Activated CD4-positive, alpha-beta T cell treated with anti-CD3 and anti-CD28 coated beads for 1 hour (primary cell): ENCODE measurements at places on chromosomes 6 and 20.

- DNase-seq: no peak
Measured at GRCh38 chr6:71324194-71324785, 35.7 kb downstream of the OGFRL1 start.

DNA sequence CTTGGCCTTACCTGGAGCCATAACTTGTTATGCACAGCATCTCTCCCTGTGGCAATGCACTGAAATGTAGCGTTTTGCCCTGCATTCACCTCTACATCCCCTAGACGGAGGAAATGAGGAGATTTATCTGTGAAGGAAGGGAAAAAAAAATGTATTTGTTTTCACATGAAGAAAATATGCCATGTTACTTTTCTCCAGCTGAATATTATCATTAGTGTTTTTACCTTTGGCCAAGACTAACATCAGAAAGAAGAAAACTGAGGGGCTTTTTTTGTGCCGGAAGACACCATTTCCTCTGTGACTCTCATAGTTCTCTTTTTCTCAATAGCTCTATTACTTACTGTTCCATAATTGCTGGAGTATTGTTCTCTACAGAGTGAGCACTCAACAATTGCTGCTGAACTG is 280.4 kb downstream of the PTPRK start:
- no peak for DNase-seq

DNA sequence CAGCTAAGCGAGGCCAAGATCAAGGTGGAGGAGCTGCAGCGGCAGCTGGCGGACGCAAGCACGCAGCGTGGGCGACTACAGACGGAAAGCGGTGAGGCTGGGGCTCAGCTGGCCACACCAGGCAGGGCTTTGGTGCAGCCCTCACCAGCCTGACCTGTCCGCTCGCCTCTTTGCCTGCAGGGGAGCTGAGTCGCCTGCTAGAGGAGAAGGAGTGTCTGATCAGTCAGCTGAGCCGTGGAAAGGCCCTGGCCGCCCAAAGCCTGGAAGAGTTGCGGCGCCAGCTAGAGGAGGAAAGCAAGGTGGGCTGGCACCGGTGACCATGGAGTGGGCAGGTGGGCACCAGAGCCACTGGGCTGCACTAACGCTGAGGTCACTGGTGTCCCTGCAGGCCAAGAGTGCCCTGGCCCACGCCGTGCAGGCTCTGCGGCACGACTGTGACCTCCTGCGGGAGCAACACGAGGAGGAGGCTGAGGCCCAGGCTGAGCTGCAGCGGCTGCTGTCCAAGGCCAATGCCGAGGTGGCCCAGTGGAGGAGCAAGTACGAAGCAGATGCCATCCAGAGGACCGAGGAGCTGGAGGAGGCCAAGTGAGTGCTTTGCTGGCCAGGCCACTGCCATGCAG is 42.8 kb downstream of the MYH7B start:
- no peak for DNase-seq

DNA sequence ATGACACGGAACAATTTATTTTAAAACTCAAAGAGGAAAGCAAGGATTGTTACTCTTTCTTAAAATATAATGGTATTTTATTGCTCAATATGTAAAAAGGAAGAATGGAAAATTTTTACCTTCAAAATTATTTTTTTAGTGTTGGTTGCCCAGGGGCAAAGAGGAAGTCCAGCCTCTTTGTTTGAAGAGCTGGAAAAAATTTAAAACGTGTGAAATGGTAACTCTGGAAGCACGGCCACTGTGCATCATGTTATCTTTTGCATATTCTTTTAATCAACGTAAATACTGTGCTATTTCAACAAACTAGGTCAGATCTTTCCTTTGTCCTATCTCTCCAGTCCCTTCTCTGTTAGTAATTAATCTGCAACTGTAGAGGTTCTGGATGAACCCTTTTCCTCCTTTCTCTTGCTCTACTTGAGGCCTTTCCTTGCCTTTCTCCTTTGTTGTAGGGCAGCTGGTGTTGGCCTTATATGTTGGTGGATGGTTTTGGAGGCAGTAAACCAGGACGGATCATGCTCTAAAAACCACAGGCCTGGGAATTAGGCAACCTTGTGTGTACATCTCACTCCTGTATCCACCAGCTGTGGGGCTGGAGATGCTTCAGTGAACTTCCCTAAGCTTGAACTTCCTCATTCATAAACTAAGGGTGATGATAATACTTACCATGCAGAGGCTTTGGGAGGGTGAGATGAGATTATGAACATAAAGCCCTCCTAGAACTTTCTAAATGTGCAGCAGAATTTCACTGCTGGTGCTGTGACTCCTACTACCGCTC is 143.3 kb downstream of the PRL start:
- DNase-seq: no peak

DNA sequence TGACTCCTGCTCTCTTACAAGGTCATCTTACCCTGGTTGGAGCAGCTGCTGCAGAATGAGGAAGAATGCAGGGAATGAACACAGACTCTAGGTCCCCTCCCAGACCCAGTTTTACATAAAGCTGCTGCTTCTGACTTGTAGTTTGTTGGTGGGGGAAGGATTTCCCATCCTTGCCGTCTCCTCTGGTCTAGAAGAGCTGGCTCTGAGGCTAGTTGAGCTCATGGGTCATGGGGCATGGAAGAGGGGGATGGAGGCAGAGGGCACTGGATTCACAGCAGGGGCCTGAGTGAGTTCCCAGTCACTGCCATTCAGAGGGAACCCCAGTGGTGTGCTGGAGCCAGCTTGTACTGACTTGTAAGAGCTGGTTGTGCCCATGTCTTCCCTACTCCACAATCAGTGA is 9.2 kb upstream of the GUCA1A start:
- no peak for DNase-seq

DNA sequence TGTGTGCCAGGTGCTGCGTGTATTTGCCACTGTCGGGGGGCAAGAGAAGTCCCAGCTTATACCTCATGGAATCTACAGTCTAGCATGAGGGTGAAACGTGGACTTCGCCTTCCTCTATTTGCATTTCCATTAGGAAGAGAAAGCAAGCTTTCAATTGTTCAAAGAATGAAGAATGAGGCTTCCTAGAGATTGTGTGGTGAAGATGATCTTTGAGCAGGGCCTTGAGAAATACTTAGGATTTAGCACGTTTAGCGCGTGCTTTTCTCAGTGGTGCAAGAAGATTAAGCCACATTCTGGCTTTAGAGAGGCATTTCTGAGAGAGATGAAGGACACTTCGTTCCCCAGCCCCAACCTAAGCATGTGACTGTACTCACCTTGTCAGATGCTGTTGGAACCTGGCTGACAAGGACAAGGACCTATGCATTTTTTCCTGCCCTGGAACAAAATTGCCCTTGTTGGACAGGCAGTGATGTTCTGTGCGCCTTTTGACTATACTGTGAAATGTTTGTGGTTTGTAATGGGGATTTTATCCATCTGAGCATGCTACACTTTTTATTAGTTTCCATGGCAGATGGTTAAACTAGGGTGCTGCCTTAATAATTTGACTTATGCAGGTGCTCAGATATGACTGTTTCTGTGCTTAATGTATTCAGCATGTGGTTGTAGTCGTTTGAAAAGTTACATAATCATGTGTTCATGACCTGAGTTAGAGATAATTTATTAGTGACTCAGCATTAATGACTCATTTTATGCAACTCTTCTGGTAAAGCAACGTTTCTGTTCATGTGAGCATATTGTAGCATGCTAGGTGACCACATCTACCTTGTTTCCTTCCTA is 10.7 kb downstream of the TULP4 start:
- DNase-seq: no peak

- no peak for DNase-seq
Measured at GRCh38 chr6:170044836-170045562, 245.9 kb downstream of the DLL1 start.

- no peak for DNase-seq
Measured at GRCh38 chr20:31930779-31931178, 21.1 kb downstream of the PDRG1 start.
